Posterior cingulate gyrus (tissue), 11 donors: ENCODE measurements at places on chromosomes 7 and 10.

- DNase-seq: no peak
These were observed 137.4 kb downstream of the ZNF438 start for GRCh38 chr10:30894221-30894620.

DNA sequence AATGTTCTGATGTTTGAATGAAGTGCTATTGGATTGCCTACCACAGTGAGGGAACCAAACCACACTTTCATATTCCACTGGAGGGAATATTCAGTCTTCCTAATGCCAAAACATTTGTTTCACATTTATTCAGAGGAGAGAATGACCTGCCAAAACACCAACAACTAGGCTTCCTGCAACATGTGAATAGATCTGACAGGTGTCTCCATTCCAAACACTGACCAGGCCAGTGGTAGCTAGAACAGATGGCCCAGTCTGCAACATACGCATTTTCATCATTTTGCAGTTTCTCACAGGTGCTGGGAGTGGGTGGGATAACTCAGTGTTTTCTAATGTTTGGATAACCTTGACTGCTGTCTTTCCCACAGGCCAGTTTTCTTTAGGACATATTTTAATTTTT, 110.0 kb downstream of the RELN start:
- DNase-seq: no peak

- no peak for DNase-seq
These were observed 22.0 kb downstream of the IMMP2L start for GRCh38 chr7:111540199-111540815.

- DNase-seq: no peak
These were observed 53.6 kb downstream of the TMEM130 start for GRCh38 chr7:98816241-98816640.

GRCh38 chr7:135121868-135122267, 26.0 kb upstream of the TMEM140 start:
- DNase-seq: no peak

- no peak for DNase-seq
These were observed 9.8 kb upstream of the LAMB1 start for GRCh38 chr7:108012499-108013430.

- DNase-seq: no peak
These were observed 5.0 kb downstream of the TSPAN33 start for GRCh38 chr7:129149511-129149910.

GRCh38 chr7:17275749-17276671, 22.4 kb upstream of the AHR start:
- DNase-seq: no peak

DNA sequence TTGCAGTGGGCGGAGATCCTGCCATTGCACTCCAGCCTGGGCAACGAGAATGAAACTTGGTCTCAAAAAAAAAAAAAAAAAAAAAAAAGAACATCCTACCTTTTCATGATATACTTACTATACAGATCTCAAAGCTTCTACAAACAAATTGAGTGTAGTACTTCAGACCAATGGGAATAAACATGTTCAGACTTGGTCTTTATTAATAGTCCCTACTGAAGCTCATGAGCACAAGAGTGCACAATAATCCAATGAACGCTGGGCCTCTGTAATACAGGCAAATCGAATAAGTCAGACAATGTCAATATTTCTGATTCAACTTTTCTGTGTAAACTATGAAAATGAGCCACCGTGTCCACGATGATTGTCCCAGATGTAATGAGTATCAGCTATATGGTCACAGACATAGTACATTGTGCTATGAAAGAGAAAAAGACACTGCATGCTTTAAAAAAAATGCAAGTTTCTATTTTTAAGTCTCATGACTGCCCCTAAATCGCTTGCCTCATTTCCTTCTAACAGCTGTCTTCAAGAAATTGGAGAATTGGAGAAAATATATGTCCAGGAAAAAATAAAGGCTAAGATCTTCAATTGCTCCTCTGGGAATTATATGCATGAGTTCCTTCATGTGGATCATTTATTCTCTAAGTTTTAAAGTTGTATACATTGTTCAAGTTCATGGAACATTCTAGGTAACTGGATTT, 64.0 kb upstream of the CTTNBP2 start:
- no peak for DNase-seq

GRCh38 chr7:37491919-37492694, 43.4 kb upstream of the ELMO1 start:
- no peak for DNase-seq

GRCh38 chr7:11430841-11431240, 401.2 kb downstream of the THSD7A start:
- DNase-seq: no peak

GRCh38 chr10:576130-576465, 113.4 kb downstream of the DIP2C start:
- no peak for DNase-seq

GRCh38 chr7:23234569-23235296, 11.8 kb upstream of the GPNMB start:
- no peak for DNase-seq

DNA sequence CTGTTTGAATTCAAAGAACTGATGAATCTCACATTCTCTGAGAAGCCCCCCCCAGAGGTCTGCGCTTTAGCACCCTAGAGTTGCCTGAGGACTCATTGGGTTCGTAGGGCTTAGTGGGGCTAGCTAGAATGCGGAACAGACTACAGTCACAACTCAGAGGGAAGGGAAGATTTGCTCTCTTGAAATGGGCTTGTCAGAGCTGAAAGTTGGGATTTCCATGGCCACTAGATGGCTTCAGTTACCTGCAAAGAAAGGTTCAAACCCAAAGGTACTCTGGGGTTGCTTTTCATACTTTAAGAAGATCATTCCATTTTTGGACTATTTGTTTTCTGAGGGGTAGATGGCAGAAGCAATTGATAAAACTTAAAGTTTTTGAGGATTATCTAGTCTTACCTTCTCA, 205.0 kb downstream of the BBS9 start:
- DNase-seq: no peak

DNA sequence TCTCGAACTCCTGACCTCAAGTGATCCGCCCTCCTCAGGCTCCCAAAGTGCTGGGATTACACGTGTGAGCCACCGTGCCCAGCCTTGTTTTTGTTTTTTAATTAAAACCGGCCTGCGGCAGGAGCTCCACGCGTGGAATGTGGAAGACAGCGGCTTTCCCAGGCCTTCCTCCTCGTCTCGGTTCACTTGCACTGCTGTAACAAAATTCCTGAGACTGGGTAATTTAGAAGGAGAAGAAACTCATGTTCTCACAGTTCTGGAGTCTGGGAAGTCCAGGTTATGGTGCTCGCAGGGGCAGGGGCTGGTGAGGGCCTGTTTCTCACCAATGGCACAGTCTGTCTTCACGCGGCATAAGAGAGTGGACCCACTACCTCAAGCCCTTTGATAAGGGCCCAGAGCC, 14.4 kb upstream of the CRYGN start:
- no peak for DNase-seq

DNA sequence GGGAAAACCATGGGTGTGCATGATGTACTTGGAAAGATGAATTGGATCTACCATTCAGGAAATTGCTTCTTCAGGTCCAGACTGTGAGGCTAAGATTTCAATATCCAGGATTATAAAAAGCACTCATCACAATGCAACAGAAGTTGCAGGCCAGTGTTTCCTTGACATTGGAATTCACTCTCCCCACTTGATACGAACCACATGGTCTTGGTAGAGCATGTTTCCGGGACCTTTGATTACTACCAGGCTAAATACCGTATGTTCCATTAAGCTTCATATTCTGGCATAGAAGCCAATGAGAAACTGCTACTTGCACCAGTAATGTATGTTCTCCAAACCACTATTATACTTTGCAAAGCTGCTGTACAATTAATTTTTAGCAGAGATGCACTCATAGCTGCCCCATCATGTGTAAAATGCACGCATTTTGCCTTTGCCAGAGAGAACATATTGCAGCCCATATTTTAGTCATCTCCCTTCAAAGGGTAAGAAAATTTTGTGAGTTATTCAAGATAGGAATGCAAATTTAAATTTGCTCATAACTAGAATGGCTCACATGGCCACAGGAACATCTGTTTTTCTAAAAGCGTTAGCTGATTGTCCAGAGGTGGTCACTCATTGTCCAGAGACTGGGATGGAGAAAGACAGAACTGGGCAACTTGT, 8.1 kb downstream of the FRMD4A start:
- DNase-seq: no peak

DNA sequence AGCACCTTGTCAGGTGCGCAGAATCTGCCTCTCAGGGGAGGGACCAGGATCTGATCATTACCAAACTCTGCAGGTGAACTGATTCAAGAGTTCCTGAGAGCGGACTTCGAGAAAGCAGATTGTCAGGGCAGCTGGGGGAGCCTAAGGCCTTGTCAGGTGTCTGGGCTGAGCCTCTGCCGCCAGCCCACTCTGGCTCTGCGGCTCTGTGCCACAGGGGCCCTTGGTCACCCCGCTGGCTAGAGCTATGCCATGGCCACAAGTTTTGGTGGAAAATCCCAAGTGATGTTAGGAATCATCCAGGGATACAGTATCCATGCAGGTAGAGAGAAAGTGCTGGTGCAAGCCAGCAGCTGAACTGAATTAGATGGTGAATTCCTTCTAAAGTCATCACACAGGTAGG, 4.2 kb downstream of the ADAMTS14 start:
- no peak for DNase-seq

- no peak for DNase-seq
These were observed 6.3 kb upstream of the GSTK1 start for GRCh38 chr7:143256932-143257331.

DNA sequence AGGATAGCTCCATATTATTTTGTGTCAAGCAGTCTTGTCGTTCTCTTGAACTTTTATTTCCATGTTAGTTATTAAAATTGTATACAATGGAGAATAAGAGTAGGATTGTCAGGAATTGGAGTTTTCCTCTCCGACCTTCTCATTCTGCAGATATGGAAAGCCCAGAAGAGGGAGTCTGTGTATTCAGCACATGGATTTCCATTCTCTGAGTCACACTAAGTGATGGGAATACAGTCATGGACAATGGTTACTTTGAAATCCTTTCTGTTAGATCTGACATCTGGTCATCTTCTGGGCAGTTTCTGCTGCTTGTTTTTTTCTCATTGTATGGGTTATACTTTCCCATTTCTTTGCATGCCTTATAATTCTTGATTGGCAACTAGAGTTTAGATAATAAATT, 5.0 kb upstream of the TASOR2 start:
- DNase-seq: no peak

DNA sequence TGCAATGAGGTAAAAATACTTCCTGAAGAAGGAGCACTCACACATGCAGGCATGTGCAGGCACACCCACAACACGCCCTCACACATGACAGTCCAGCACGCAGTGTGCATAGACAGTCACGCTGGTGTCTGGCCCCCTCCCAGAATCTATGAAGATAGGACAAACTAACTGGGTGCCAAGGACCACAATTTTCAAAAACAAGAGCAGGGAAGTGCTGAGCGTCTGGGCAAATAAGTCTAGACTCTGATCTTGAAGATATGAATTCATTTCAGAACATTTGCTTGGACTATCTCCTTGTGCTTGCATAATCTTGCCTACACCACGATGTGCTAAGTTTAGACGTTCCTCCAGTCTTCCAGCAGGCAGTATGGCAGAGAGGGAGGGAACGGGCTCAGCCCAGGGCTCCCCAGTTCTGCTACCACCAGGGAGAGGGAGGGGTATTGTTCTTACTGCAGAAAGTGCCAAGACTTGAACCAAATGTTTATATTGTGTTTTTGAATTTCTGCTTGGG, 276.5 kb upstream of the KLF6 start:
- no peak for DNase-seq

GRCh38 chr7:111026806-111027205, 64.1 kb upstream of the LRRN3 start:
- DNase-seq: no peak

DNA sequence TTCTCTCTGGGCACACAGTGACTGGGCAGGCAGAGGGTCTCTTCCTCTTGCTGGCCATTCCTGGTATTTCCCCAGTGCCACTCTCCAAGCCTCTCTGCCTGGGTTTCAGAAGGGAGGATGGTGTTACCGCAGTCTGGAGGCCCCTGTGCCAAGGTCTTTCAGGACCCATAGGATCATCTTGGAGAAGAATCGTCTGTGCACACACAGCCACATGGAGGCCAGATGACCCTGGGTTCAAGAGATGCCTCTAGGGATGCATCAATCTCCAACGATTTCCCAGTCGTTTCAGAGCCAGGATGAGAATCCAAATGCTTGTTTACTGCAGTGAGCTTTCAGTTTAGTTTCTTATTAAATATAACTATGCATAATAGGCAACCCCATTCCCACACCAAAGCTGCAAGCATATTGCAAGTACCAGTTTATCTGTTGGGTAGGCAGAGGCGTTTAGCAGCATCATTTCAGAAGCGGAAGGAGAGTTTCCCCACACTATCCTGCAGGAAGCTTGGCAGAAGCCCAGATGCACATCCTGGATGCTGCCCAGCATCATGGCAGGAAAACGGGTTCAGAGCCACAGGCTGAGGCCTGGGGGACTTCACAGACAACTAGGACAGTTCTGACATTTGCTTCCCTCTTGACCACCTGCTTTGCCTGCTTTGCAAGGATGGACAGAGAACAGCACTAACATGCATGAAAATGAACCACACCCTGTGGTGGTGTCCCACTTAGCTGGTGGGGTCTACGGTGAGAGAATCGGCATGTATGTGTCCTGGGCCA, 134.7 kb upstream of the FAM20C start:
- no peak for DNase-seq

DNA sequence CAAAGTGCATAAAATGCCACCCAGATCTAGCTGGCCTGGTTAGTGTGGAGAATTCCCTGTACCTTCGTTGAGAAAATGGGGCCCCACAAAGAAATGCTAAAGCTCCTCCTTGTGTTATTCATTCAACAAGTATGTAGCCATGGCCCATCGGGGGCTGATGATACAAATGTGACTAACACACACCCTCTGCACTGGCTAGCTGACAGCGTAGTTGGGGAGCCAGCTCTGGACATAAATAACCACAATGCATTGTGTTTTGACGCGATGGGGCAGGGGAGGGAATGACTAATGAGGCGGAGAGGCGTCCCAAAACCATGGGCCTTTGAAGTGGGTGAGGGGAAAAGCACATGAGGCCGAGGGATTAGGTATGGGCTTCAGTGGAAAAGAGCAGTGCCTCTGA, 28.2 kb upstream of the ASL start:
- DNase-seq: no peak

GRCh38 chr10:61463035-61463909, 10.1 kb upstream of the TMEM26 start:
- DNase-seq: no peak

DNA sequence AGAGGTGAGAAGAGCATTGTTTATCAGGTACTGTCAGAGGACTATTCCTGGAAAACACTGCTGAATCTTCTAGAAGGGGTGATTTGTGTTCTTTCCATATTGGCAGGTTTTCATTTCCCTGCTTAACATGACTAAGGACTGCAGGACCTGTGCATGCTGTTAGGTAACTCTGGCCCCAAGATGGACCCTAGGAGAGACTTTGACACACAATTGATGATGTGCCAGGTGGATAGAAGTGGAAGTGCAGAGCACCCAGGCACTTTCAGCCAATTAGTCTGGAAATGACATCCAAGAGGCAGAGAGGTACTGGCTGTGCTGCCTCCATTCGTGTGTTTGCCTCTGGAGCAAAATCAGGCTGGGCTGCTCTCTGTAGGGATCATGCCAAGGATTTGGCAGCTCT, 496.3 kb upstream of the GALNT17 start:
- no peak for DNase-seq

DNA sequence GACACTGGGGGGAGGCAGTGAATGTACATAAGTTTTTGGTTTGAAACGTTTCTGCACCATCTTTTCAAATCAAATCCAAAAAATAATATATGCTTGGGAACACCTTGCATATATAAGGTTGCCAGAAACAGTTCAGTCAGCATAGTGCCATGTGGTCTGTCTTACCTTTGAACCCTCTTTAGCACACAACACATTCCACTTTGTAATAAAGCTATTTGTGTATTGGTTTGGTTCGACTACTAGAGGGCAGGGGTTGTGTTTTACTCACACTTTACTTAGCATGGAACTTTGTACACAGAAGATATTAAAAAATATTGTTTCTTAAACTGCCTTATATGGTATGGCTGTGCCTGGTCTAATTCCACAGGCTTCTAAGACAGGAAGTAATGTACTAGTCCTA, 43.2 kb downstream of the ALDH18A1 start:
- no peak for DNase-seq
